ENCODE measurements at places on chromosomes 7 and 10. TPM values are rescaled to one million over a fixed set of nuclear protein-coding genes. Genes with fewer than 3 reads are reported as not detected.

- DNase-seq: no peak
Observed at GRCh38 chr7:87933605-87933952, 472 bp upstream of the ADAM22 start.

- peak; percentile 31 for DNase-seq
Observed at GRCh38 chr10:49620841-49621378, 7.1 kb downstream of the CHAT start.

GRCh38 chr7:98619450-98620321 lies 2.6 kb downstream of the NPTX2 start:
- DNase-seq: peak; percentile 40

Gene ZDHHC4
- 41.4 TPM for polyA plus RNA-seq

Gene HHEX
- polyA plus RNA-seq: 4.6 TPM

Gene CALY
- not detected for polyA plus RNA-seq

Gene CXCL12
- 11.6 TPM for polyA plus RNA-seq

Gene GIMAP8
- 2.8 TPM for polyA plus RNA-seq
